ENCODE measurements at places on chromosomes 12 and 14.

DNA sequence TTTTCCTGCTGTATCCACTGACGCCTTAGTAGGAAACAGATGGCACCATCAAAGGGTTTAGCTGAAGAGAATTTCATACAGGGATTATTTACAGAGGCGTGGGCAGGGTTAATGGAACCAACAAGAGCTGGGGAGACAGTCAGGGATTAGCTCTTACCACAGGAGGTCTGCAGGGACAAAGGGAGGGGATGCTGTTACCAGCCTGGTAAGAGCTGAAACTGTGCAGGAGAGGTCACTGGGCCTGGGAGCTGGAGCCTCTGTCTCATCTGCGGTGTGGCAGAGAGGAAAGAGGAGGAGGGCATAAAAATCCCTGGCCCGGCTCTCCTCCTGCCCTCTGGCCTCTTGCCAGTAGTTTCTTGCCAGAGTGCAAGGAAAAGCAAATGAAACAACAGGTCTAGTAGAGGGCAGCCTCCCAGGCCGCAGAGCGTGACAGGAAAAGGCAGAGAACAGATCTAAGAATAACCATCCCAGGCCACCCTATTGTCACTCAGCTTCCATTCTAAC is 18.9 kb upstream of the POC1B start:
- no peak for DNase-seq

GRCh38 chr14:104791425-104791824 is 4.1 kb downstream of the AKT1 start:
- no peak for DNase-seq

GRCh38 chr12:59085690-59086089 is 165.4 kb upstream of the LRIG3 start:
- DNase-seq = no peak

GRCh38 chr12:108826101-108826806 is 31.1 kb downstream of the SSH1 start:
- no peak for DNase-seq

- no peak for DNase-seq
These were observed 3.7 kb upstream of the CACNA2D4 start for GRCh38 chr12:1922075-1922709.

- DNase-seq = no peak
These were observed 9.0 kb downstream of the TPH2 start for GRCh38 chr12:71947645-71948105.
